Foreskin keratinocyte (primary cell): ENCODE measurements at places on chromosomes 2 and 18. TPM values are rescaled to one million over a fixed set of nuclear protein-coding genes. Genes with fewer than 3 reads are reported as not detected.

GRCh38 chr18:23279931-23280330, 144.6 kb downstream of the CABLES1 start:
- no peak for DNase-seq

GRCh38 chr2:120898961-120899750, 163.5 kb downstream of the GLI2 start:
- DNase-seq: no peak

DNA sequence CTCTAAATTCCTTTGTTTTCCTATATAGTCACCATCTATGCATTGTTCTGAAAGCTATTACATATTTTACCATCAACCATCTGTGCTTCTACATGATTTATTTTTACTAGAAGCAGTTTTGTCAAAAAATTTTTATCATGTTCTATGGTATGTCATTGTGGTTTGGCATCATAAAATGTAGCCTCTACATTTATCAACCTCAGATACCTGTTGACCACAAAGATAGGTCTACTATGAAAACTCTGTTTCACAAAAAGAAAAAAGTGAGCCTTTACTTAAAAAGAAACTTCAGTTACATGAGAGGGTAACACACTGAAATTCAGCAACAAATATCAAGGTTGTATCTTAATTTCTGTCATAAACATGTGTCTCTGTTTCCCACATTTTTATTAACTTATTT, 3.7 kb downstream of the BCL2 start:
- DNase-seq: no peak

DNA sequence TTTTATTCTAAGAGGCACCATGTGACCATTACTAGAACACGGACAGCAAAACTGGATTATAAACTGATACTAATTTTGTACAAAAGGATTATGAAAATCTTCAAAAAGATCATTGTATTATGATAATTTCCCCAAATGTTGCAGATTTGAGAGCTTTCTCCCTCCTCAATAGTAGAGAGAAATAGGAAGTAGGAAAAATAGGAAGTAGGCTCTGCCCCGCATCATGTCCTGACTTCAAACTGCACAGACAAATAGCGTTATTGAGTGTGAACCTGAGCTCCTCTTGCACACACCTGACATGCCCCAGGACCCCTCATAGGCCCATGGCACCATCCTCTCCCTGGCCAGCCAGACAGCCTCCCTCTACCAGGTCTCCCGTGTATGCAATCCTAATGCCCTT, 25.4 kb downstream of the CHRNA1 start:
- no peak for DNase-seq

- DNase-seq: no peak
These were observed 98.6 kb downstream of the GALNT1 start for GRCh38 chr18:35680139-35680551.

DNA sequence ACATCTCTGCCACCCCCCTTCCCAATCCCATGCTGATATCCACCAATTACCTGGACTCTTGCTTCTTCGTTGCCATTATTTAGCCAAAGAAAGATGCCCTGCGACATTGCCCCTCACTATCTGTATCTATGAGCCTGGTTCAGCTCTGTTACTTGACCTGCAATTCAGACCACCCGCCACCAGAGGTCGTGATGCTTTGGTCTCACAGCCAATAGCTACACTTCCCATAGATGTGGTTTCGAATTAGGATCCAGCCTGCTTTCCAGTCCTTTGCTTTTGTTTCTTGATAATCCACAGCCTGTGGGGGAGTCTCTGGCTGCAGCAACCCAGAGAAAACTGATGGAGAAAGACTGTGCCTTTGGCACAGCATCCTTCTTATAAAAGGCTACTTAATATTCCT, 239.4 kb downstream of the KLHL29 start:
- DNase-seq: no peak

DNA sequence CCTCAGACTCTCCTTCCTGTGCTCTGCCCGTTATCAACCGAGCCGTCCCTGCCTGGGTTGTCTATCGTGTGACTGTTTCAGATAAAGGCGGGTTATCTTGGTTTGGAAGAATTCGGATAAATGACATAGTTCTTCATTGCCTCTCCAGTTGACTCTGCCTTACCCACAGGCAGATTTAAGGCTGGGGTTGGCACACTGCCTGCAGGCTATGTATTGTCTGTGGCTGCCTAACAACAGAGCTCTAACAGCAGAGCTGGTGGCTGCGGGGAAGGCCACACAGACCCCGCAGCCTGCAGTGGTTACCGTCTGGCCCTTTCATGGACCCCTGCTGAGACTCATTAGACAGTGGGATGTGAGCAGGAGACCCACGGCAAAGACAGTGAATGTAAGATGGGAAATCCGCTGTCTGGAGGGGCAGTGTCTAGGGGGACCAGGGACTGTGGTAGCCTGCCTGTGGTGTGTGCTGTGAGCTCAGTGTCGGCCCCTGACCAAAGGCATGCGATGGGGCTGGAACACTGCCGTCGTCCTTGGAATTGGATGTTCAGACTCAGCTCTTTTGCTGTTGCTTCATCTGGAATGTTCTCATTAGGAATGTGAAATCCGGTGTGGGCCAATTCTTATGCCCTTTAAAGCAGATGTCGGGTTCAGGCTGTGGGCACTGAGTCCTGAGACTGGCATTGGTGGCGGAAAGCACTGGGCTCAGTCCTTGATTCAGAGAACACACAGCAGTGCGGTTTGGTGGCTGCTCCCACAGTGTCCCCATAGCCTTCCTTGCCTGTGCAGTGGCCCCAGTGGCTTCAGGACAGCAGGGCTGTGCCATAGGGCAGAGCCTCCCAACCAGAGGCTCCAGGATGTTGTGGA, 44.5 kb downstream of the SH3RF3 start:
- no peak for DNase-seq

- DNase-seq: no peak
These were observed 139.8 kb downstream of the RNF152 start for GRCh38 chr18:61752973-61753372.

- no peak for DNase-seq
These were observed 348.4 kb upstream of the REG3G start for GRCh38 chr2:78676921-78677696.

DNA sequence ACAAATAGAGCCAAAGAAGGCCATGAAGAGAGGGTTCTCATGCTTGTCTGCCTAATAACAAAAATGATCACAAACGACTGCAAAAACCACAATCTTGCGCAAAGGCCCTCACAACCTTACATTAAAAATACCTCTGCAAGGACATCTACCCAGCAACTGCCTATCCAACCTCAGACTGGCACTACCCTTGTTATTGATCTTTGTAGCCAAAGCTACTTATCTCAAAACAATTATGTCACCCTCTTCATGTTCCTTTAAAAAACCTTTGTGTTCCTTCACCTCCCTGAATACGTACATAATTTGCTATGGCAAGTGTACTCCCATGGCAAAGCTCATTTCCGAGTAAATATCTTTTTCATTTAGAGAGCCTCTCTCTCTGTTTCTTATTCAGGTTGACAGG, 44.1 kb downstream of the TMEM163 start:
- DNase-seq: no peak

DNA sequence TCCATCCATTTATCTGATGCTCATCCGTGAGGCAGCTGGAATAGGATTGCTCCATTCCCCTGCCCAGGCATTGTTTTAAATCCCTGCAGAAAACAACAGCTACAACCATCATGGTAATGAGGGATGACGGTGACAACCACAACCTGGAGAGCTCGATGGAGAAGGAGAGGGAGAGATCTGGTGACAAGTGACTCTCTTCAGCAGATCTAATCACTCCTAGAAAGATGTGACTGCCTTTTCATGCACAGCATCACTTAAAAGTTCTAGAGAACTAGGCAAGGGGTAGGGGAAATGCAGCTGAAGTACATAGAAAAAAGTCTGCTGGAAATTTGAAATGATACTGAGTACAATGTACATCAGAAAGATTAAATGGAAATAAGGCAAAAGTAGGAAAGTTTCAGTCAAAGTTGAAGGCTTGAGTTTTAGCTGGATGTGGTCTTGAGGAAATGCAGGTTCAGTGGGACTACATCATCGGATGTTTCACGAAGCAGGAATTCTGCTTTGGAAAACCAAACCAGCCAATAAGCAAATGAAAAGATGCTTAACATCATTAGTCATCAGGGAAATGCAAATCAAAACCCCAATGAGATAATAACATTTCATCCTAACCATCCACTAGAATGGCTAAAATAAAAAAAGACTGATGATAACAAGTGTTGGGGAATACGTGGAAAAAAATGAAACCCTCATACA, 6.8 kb upstream of the ARHGAP25 start:
- no peak for DNase-seq

GRCh38 chr2:239731998-239732665, 293.0 kb downstream of the NDUFA10 start:
- DNase-seq: no peak

The IL1F10 gene
- polyA plus RNA-seq: 0.12 TPM in 1 of 2 replicates, not detected in the other

The PLGLB1 gene
- polyA plus RNA-seq: 0.22 and 0.49 TPM in 2 replicates

The XDH gene
- polyA plus RNA-seq: 6.6 and 7.7 TPM in 2 replicates

The STARD6 gene
- polyA plus RNA-seq: 0.06 TPM in 1 of 2 replicates, not detected in the other

The CYP27A1 gene
- 0.39 and 0.58 TPM in 2 replicates for polyA plus RNA-seq

The CNGA3 gene
- not detected in 2 replicates for polyA plus RNA-seq

The IL36B gene
- not detected in 2 replicates for polyA plus RNA-seq
